ENCODE measurements at places on chromosomes 7 and 10.

DNA sequence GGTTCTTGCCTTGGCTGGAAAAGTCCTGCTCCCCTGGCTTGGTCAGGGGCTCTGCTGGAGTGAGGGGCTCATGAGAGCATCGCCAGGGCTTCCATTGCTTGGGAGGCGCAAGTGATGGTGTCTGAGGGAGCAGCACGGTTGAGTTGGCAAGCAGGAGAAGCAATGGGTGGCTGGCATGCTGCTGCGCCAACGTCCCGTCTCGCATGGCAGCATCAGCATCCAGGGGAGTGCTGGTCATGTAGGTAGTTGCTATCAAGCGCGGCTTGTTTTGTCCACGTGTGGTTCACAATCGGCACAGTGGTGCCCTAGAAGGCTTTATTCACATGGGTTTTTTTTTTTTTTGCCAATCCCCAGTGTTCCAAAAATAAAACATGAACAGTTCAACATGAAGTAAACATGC is 3.8 kb downstream of the PYROXD2 start:
- DNase-seq: no peak

- no peak for DNase-seq
These were observed 264.4 kb upstream of the MKI67 start for GRCh38 chr10:128390596-128390995.

- DNase-seq: peak; percentile 78
These were observed 104.5 kb upstream of the PCLO start for GRCh38 chr7:83267141-83267631.

- no peak for DNase-seq
These were observed 49.3 kb downstream of the STK32C start for GRCh38 chr10:132258423-132258822.

GRCh38 chr10:59016043-59016442 is 160.4 kb upstream of the PHYHIPL start:
- DNase-seq: no peak

GRCh38 chr10:98340261-98340939 is 72.4 kb upstream of the LOXL4 start:
- no peak for DNase-seq

DNA sequence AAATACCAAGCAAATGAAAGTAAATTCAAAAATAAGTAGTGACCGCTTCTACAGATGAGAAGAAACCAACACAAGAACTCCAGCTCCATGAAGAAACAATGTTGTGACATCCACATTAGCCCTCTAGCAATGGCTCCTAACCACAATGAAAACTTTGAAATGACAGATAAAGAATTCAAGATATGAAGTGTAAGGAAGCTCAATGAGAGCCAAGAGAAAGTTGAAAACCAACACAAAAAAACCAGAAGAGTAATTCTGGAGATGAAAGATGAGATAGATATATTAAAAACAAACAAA is 68.2 kb upstream of the DDC start:
- no peak for DNase-seq

- DNase-seq: no peak
These were observed 180.0 kb upstream of the INHBA start for GRCh38 chr7:41882745-41883420.

- no peak for DNase-seq
These were observed 35.0 kb downstream of the KIF11 start for GRCh38 chr10:92627845-92628480.

GRCh38 chr10:120253131-120253530 is 203.9 kb upstream of the PLPP4 start:
- DNase-seq: no peak

DNA sequence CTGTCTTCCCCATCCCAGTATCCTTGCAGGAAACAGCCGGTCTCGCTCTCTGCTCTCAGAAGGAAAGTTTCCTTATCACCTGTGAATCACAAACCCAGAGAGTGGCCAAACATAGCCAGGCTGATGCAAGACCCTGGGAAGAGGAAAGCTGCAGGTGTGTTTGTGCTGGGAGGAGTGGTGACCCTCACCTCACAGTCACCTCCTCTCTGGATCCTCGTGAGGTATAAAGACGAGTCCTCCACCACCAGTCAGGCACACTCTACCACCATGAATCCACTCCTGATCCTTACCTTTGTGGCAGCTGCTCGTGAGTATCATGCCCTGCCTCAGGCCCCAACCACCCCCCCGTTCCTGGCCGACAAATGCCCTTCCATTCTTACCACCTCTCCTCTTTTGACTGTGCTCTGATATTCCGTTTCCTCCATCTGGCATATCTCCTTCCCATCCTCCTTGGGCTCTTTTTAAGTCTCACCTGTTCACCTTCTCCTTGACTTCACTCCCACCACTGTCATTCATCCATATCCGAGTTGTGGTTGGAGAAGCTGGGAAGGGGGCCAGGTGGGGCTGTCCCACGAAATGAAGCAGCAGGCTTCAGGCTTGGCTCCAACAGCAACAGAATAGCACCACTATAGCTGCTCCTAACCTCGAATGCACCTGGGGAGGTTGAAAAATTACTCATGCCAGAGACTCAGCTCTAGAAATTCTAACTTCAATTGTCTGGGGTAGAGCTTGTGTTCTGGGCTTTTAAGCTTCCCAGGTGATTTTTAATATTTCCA is at the start of gene PRSS1:
Gene PRSS1, plus strand, starts transcription at position 255 of the 776 bp plus-strand sequence. Its CDS starts 13 bp downstream, at position 268.
- no peak for DNase-seq

DNA sequence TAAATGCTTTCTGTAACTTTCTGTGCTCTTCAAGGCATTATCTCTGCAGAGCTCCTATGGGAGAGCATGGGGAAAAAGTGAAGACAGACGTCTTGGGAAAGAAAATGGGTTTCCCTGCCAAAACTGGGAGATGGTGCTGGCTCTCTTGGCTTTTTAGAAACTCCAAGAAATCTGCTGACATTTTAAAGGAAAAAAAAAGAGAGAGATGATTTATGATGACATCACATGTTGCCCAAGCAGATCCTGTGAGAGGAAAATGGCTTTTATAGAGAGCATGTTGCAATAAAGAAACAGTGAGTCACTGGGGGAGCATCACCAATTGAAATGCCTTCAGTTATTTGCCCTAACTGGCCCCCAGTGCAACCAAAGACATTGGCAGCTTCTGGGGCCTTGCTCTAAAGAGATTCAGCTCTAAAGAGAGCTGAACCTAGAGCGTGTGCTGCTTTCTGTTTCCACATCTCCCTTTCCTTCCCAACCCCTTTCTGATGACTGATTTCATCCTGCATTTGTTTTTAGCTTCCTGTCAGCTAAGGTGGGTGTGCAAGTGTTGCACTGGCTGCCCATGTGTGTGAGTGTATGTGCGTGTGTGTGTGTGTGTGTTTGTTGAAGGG is 37.7 kb downstream of the LRMDA start:
- no peak for DNase-seq

- no peak for DNase-seq
These were observed 82.8 kb upstream of the C7orf33 start for GRCh38 chr7:148507787-148508186.

DNA sequence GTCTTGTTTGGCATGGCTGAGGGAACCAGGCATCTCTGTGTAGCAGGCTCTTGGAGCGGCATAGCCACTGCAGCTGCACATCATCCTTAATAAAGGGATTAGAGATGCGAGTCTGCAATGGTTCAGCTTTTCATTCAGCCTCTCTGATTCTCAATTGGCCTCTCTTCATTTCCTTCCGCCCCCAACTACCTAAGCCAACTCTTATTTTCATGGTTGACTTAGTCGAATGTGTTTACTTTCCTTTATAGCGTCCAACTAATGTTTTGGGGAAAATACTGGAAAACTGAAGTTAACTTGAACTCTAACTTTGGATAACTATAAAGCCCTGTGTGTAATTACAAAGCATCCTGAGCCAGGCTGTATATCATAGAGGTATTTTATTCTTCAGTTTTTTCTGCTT is 202.2 kb upstream of the KIAA1217 start:
- no peak for DNase-seq

- no peak for DNase-seq
These were observed 6.9 kb downstream of the LSMEM1 start for GRCh38 chr7:112487457-112488263.

- no peak for DNase-seq
These were observed 13.7 kb upstream of the FAM241B start for GRCh38 chr10:69616358-69616757.

GRCh38 chr10:52870562-52870961 is 98.0 kb upstream of the MBL2 start:
- DNase-seq: no peak

DNA sequence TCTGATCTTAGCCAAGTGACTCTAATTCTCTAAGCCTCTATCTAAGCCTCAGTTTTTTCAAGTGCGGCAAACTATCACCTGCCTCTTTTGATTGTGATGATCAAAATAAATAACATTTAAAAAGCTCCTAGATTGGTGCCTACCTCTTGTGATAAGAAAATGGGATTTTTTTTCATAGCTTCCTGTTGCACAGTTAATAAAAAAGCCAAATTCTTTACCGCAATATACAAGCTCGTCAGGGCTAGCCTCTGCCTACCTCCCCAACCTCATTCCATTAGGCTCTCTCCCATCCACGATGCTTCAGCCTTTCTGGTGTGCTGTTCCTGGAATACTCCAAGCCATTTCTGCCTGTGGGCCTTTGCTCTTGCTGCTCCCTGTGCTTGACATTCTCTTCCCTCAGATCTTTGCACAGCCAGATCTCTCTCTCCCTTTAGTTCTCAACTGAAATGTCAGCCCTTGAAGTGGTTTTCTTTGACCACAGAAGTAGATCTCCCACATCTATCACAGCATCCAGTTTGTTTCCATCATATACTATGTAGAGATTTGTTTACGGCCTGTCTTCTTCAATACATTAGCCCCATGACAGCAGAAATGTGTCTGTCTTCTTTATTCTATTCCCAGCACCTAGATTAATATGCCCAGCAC is 48.8 kb downstream of the SFR1 start:
- DNase-seq: no peak

- no peak for DNase-seq
These were observed 71.8 kb downstream of the SNX10 start for GRCh38 chr7:26363465-26363864.

- no peak for DNase-seq
These were observed 9.9 kb downstream of the TTYH3 start for GRCh38 chr7:2641406-2642393.

- DNase-seq: no peak
These were observed 193.1 kb downstream of the PHTF2 start for GRCh38 chr7:77991656-77992055.

- DNase-seq: no peak
These were observed 22.7 kb upstream of the ADCYAP1R1 start for GRCh38 chr7:31029251-31030042.

Data from NCI-H1417 treated with DMSO at 0.1 percent for 48 hours (cell line).